ENCODE measurements at places on chromosomes 11 and 22. TPM values are rescaled to one million over a fixed set of nuclear protein-coding genes. Genes with fewer than 3 reads are reported as not detected.

APOC3 gene
- total RNA-seq, result 0.46 TPM

HIPK3 gene
- 119 TPM for total RNA-seq

GRCh38 chr11:114396916-114397315, 3.4 kb downstream of the C11orf71 start:
- DNase-seq, result no peak

GRCh38 chr22:30386608-30386959, 627 bp downstream of the RNF215 start:
- no peak for DNase-seq

- DNase-seq, result no peak
These were observed 31.3 kb upstream of the OPCML start for GRCh38 chr11:133563505-133564025.

DNA sequence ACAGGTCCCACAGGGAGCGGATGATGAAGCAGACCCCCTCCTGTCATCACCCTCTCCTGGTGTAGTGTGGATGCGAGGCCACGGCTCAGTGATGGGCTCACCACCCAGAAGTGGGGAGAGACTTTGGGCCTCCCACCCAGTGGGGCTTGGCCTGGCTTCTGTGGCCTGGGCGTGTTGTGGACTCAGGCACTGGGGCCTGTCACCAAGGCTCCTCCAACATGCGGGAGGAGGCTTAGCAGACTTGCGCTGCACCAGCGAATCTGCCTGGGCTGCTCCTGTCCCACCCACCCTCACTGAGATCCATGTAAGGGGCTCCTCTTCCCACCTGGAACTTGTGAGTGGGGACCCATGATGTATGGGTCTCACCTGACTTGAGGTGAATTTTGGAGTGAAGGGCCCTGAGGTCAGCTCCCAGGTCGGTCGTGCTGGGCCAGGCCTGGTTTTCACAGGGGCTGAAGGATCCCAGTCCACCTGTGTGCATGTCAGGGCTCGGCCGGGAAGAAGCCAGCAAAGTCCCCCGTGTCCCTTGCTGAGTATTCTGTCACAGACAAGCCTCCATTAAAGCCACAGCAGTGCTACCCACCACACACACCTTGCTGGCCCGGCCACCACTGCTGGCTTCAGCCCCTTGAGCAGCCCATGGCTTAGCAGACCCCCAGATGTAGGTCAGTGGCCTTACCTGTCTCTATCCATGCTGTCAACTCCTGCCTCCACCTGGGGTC, 4.2 kb downstream of the THAP7 start:
- no peak for DNase-seq

DNA sequence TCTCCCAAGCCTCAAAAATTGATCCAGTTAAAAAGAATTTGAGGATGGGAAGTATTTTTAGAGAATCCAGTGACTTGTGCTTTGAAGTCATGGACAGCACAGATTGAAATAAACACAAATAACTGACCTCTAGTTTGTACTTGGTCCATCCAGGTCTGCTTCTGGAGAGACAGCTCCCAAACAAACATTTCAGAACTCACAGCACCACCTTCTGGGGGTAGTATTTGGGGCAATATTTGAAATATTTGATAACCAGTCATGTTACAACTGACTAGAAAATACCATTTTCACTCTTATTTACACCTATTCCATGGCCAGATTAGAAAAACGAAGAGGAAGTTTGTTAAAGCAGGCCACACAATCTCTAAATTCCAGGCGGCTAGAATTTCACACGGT, 56.2 kb downstream of the CTSC start:
- no peak for DNase-seq

DNA sequence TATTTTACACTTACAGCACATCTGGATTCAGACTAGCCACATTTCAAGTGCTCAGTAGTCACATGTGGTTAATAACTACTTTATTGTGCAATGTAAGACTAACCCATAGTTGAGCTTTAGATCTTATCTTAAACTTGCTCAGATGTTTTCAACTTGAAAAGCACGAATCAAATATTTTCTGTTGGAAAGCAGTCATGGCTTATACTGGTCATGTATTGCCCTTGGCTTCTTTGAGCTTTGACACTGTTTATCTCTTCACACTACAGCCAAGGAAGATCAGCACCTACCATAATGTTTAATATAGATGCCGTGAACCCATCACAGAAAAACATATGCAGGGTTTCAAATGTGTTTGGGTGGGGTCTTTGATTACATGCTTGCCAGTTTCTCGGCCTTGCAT, 4.4 kb downstream of the RBX1 start:
- DNase-seq, result no peak

- no peak for DNase-seq
These were observed 15.9 kb downstream of the NEAT1 start for GRCh38 chr11:65438257-65439151.

- no peak for DNase-seq
These were observed 34.3 kb downstream of the MYEOV start for GRCh38 chr11:69328231-69328630.

SLC5A12 gene
- not detected for total RNA-seq

DNA sequence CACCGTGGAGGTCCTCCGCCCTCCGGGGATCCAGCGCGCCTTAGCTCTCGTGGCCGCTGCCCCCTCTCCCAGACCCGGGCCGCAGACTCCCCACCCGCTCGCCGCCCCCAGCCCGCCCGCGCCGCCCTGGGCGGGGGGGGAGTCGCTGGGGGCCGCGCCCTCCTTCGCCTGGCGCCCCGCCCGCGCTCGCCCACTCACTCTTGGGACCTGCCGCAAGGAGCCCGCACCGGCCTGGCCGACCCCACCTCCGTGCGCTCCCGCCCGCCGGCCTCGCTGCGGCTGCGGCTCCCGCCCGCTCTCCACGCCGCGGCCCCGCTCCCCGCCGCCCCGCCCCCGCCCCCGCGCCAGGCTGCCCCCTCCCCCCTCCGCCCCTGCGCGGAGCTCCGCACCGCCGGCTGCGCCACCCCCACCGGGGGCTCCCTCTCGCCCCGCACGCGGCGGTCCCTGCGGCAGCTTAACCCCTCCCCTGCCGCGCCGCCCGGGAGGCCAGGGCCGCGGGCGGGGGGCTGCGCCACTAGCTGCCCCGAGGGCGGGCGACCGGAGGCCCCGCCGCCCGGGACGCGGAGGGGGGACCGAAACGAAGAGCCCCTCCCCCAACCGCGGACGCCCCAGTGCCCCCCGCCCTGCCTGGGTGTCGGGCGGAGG, 724 bp upstream of the RASGRP2 start:
- no peak for DNase-seq

- DNase-seq, result no peak
These were observed 10.1 kb downstream of the CCDC90B start for GRCh38 chr11:83275888-83276641.

SLC25A45 gene
- 8.8 TPM for total RNA-seq

- no peak for DNase-seq
These were observed 49.6 kb upstream of the SLC25A1 start for GRCh38 chr22:19228179-19228578.

GRCh38 chr11:66292543-66293332, 1.0 kb downstream of the TMEM151A start:
- no peak for DNase-seq

DNA sequence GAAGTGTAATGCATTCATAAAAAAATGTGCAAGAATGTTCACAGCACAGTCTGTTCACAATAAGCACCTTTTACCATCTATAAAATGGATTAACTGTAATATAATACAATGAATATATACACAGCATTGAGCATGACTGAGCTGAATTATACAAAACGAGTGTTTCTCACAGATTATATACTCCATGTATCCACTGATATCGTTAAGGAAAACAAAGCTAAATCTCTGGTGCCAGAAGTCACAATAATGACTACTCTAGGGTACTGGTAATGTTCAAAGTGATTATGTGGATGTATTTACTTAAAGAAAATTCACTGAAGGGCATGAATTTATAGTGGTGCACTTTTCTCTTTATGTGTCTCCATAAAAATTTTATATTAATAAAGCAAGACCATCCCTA, 33.2 kb downstream of the ACAT1 start:
- DNase-seq, result no peak

DNA sequence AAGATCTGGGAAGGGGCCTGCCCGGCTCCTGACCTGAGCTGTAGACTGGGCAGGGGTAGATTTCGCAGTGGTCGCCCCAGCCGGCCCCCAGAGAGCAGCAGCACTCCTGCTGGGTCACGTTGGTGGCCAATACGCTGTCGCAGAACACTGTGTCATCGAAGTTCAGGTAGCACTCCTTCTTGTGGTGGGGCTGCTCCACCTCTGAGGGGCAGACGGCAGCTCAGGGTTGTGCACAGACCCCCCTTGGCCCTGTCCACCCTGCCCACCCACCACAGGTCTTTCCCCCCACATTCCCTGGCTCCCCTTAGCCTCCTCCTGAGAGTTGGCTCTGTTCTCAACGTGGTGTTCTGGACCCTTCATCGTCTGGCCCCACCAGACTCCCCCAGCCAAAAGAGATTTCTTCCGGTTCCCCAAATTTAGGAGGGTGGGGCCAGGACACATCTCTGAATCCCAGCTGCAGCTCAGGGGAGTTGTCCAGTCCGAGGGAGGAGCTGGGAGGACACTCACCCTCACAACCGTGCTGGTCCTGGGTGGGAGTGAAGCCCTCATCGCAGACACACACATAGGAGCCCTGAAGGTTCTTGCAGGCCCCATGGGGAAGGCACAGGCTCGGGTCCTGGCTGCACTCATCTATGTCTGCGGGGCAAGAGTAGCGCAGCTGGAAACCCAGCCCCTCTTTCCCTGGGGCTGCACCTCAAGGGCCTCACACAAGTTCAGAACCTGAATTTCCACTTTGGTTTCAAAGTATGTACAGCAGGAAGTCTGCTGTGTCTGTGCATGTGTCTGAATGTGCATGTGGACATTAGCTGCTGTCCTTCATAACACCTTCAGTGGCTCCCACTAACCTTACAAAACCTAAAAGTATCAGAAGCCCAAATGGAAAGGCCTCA, 16.5 kb downstream of the SCYL1 start:
- DNase-seq, result no peak

DNA sequence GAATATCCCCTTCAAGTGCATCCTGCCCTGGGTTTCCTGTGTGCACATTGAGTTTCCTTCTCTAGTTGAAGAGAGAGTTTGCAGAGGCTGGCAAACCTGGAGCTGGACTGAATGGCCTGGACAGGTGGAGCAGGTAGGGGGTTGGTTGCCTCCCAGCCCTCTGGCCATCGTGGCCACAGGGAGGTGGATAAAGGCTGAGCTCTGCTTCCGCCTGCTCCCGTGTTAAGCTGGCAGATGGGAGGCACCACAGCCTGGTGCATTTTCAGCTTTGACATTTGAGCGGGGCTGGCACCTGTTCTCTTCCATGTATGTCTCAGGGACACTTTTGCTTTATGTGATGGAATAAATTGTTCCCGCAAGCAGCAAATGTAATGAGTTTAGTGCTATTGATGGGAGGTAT, 11.1 kb downstream of the MICAL2 start:
- no peak for DNase-seq

DNA sequence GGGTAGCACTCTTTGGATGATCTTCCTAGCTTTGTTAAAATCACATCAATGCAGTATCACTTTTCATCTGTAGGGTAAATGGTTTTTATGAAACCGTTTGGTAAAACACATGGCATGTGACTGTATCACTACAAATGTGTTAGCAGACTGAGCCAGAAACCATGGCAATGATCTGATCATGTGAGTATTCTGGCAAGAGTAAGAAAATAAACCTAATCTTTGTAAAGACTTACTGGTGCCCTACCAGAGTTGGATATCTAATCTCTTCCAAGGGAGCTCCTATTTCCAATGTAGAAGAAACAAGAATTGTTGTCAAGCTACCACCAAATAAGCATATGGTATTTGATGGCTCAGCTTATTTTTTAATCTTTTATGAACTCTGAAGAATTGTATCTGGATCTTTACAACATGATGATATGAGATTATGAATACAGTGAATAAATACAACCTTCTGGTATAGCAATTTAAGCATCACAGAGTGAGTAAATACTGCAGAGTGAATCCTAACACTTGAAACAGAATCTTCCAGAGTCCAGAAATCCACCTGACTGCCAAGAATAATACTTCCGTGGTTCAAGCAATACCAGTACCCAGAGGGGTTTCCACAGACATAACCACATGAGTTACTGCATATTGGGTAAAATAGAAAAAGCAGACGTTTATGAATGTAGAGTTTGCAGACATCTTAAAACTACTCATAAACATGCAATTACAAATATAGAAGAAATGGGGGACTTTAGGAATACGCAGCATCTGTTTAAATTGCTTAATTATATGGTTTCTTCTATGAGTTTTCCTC, 238.8 kb downstream of the TTC28 start:
- DNase-seq, result no peak

TOB2 gene
- 55.0 TPM for total RNA-seq

ANGPTL5 gene
- 0.21 TPM for total RNA-seq

GRCh38 chr22:27583856-27584255, 217.7 kb downstream of the MN1 start:
- no peak for DNase-seq

- no peak for DNase-seq
These were observed 57.8 kb upstream of the ALDH3B2 start for GRCh38 chr11:67732045-67732787.

DNA sequence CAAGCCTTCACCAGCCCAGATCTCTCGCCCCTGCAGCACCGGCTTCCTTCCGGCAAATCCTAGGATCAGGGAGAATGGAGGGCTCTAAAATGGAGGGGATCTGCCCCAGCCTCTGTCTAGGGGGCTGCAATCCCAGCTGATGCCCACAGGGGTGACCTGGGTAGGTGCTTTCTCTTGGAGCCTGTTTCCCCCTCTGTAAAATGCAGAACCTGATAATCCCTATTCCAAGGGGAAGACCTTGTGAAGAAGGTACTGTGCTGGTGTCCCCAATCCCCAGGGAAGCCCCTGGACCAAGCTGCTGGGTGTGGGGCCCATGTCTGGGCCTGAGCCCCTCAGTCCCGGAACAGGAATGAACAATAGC, 2.8 kb downstream of the EMID1 start:
- no peak for DNase-seq

- DNase-seq, result no peak
These were observed 44.4 kb upstream of the DAGLA start for GRCh38 chr11:61635787-61636186.

GRCh38 chr22:48496987-48497650, 1330.6 kb downstream of the BRD1 start:
- DNase-seq, result peak; percentile 43

DNA sequence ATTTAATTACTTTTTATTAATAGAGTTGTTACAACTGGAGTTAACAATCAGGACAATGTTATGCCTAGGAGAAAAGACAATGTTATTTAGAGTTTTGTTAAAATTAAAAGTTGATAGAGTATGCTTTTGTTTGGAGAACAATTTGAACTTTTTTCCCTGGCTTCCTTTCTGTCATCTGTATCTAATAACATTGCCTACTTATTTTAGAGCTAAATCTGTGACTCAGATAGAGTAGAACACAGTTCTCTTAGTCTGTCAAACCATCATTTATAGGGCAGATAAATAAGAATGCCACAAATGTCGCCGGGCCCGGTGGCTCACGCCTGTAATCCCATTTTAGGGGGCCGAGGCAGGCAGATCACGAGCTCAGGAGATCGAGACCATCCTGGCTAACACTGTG, 28.9 kb upstream of the YAP1 start:
- no peak for DNase-seq

DNA sequence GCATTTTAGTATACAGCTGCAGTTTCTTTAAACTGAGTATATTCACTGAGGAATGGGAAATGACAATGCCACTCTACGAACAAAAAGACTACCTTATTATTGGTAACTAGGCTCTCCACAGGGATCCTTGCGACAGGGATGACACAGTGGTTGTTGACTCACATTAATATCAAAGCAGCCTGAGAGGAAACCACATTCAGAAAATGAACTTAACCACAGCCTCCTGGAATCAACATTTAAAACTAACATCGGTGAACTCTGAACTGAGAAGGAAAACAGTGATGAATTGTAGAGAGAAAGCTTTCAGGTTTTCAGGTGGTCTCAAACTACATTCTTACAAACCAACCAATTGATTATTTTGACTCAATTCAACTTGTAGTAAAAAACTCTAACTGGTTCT, 90.3 kb upstream of the MTMR2 start:
- no peak for DNase-seq

HTR3B gene
- not detected for total RNA-seq
